ENCODE measurements at places on chromosomes 7 and 10. TPM values are rescaled to one million over a fixed set of nuclear protein-coding genes. Genes with fewer than 3 reads are reported as not detected.

SFRP4 gene
- 0.05 TPM for total RNA-seq

ZNF804B gene
- total RNA-seq: not detected

COL26A1 gene
- 6.7 TPM for total RNA-seq

SERPINE1 gene
- 27.5 TPM for total RNA-seq

ZNF365 gene
- not detected for total RNA-seq

SYT15 gene
- 0.65 TPM for total RNA-seq

DKK1 gene
- 0.38 TPM for total RNA-seq

DNA sequence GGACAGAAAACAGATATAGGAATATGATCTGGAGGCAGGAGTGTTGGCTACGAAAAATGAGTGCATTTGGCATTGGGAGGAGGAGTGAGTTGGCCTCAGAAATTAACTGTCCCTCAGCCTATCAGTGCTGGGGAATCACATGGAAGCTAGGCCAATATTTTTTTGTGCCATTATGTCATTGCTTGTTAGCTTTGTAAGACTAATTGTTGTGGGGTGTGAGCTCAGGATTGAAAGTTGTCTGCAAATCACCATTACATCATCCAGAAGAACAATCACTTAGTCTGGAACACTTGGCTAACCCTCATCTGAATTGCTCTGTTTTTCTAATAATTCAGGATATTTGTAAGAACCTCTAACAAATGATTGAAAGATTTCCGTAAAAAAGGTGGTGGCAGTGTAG, 45.2 kb upstream of the SEMA3D start:
- DNase-seq: no peak

GRCh38 chr7:147411096-147411495, 1179.5 kb upstream of the C7orf33 start:
- no peak for DNase-seq

- DNase-seq: no peak
Measured at GRCh38 chr7:116986611-116987565, 33.6 kb downstream of the ST7 start.

DNA sequence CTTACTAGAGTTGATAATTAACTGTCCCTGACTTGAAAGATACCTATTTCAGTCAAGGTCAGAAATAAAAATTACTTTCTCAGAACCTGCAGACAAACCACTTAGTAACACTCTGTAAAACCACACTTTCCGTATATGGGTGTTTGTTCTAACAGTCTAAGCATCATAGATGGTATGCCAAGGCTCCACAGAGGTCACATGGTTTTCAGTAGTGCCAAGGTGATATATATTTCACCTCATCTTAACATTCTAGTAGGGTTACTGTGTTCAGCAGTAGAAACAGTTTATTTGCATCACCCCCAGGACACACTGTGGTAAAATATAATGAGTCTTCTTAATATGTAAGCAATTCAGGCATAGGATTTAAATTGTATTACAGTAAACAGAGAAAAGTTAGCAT, 61.5 kb downstream of the KCND2 start:
- DNase-seq: no peak

DNA sequence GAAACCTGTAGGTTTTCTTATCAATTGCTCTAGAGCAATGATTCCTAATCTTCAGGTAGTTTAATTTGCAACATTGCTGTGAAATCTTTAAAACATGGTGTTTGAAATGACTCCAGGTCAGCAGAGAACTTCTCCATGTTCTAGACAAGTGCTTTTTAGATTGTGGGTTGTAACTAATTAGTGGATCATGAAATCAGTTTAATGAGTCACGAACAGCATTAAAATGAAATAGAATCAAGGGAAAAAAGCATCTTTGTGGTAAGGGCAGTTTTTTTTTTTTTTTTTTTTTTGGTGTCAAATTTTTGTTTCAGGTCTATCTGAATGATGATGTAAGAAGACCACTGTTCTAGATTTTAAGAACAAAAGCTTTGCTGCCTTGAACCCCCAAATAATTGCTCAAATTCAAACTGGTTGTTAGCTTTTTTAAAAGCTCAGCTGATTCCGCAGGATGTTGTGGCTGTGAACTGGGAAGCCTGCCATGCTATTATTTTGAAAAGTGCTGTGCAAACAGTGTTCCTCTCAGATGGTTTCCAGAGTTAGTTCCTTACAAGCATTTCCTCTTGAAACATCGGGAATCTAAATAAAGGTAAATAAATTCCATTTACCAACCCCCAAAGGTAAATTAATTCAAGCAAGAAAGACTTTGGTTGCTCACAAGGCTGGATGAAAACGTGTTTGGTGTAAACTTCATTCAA, 13.1 kb upstream of the PDK4 start:
- peak; percentile 64 for DNase-seq

GRCh38 chr7:7980134-7980533, 11.5 kb downstream of the GLCCI1 start:
- DNase-seq: no peak

- DNase-seq: no peak
Measured at GRCh38 chr7:71630516-71630915, 498.6 kb downstream of the GALNT17 start.

DNA sequence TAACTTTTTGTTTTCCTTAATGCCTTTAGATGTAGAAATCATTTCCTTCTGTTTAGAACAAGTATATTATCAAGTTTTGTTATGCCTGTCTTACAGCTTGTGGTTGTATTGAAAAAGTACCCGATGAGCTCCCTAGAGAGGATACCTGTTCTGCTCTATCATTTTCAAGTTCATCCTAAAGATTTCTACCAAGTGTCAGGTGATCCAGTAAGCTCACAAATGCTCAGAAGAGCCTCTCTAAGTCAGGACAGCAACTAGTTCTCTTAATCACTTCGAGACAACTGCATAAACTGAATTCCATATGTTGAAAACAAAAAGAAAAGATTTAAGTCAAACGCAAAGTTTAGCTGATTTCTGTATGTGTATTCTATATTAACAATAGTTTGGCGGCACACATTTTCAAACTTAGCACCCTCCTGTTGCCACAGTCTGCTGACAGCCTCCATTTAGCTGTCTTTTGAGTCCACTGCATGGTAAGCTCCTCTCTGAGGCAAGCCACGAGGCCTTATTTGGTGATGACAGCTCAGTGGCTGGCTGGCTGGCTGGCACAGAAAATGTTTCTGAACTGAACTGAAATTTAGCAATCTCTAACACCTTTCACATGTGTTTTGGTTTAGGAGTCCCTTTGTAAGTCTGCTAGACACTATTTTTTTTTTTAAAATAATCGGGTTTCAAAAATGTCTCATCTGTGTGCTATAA, 59.4 kb downstream of the SEMA3C start:
- no peak for DNase-seq

GRCh38 chr7:45624392-45624760, 50.2 kb downstream of the ADCY1 start:
- DNase-seq: no peak

DNA sequence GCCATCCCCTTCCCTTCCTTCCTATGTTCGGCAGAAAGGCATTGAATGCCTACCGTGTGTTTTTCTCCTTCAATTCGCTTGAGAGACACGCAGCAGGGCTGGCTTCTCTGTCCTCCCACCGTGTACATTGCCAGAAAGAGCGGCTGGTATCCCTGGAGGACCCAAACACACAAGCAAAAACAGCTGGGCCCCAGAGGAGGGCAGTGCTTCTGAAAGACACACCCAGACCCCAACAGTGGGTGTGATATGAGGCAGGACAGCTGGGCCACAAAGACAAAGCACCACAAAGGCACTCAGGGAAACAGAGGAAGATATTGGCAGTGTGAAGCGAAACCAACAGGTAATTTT, 133.1 kb upstream of the SH2B2 start:
- no peak for DNase-seq

- no peak for DNase-seq
Measured at GRCh38 chr7:27453702-27454405, 208.8 kb downstream of the HIBADH start.

DNA sequence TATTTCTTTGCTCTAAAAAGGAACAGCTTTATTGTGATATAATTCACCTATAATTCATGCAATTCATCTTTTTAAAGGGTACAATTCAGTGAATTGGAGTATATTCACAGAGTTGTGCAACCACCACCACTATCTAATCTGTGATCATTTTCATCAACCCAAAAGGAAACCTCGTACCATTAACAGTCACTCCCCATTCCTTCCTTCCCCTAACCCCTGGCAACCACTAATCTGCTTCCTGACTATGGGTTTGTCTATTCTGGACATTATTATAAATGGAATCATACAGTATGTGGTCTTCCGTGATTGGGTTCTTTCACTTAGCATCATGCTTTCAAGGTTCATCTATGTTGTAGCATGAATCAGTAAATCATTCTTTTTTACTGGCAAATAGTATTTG, 52.3 kb downstream of the MKI67 start:
- DNase-seq: no peak

DNA sequence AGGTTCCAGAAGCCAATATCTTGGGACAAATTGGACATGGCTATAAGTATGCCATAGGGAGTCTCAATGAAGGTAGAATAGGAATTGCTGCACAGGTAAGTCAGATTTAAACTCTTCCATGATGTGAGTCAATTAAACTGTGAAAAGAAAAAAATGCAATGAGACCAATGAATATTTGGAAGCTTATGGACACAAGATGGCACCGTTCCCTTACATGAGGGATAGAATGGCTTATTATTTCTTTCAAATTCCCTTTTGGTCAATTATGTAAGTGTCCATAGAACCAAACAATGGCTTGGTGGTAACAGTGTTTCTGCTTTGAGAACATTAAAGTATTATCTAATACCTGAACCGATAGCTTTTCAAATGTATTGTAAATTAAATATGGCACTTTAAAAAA, 35.6 kb downstream of the ACADSB start:
- no peak for DNase-seq

DNA sequence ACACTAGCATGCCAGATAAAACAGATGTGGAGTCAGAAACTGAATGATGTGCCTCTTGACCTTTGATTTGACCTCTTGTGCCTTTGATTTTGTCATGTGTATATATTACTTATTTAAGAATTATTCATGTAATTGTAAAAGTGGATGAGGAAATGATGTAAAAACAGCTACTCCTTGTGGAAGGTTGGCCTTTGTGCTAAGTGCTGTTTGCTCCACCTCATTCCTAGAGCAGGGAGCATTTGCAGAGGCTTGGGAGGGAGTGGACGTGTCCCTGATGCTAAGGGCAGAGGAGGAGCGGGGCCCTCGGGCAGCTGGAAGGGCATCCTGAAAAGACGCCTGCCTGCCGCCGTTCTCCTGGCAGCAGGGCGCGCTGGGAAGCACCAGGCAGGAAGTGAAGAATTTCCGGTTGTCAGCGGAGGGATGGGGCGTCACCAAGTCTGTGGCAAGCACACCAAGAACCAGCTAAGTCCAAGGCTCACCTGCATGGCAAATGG, 197.6 kb upstream of the ZNF32 start:
- peak; percentile 44 for DNase-seq

DNA sequence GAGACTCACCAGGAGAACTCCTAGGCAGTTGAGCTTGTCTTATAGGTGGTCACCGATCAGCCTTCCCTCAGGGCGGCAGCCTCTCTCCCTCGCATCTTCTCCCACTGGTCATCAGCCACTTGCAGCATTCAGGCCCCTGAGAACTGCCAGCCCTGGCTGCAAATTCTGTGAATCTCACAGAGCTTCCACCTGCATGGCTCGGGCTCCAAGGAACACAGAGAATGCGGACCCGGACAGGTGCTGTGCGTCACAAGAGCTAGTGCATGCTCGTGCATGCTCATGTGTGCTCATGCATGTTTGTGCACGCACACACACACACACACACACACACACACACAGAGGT, 176.9 kb downstream of the ARHGAP12 start:
- no peak for DNase-seq

GRCh38 chr7:80107278-80107677, 27.4 kb upstream of the GNAI1 start:
- DNase-seq: no peak

- no peak for DNase-seq
Measured at GRCh38 chr10:105986912-105987635, 1177.4 kb downstream of the SORCS1 start.

Data from left lobe of liver (tissue), 2 donors.